ENCODE measurements at places on chromosomes 2 and 18.

- DNase-seq = no peak
Measured at GRCh38 chr2:203535784-203536585, 884 bp upstream of the RAPH1 start.

- DNase-seq = no peak
Measured at GRCh38 chr18:22556222-22557167, 138.8 kb upstream of the CTAGE1 start.

GRCh38 chr2:223019390-223019930, 32.5 kb upstream of the KCNE4 start:
- no peak for DNase-seq

- no peak for DNase-seq
Measured at GRCh38 chr2:46394649-46395510, 84.5 kb upstream of the TMEM247 start.

- DNase-seq = no peak
Measured at GRCh38 chr2:193331676-193332075, 1136.9 kb upstream of the TMEFF2 start.

GRCh38 chr2:85628658-85629057, 12.7 kb downstream of the USP39 start:
- DNase-seq = no peak

- DNase-seq = no peak
Measured at GRCh38 chr2:24588294-24588693, 97.2 kb downstream of the NCOA1 start.

DNA sequence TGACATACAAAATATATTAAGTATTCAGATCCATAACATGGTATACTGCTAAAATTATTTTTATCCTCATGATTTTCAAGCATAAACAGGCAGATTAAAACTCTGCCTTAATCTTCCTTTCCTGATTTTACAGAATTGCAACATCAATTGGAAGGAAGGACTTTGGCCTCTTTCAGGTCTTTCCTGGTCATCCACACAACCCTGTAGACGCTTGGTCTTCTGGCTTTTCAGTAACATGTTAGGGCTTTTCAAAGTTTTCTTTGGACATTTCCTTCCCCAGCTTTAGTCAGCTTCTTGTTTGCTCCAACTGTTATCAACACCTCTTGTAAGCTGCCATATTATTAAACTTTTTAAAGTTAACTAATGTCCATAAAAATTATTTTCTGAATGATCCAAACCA, 1364.9 kb upstream of the NRXN1 start:
- DNase-seq = no peak

GRCh38 chr2:45664635-45665261, 13.3 kb downstream of the PRKCE start:
- DNase-seq = no peak

DNA sequence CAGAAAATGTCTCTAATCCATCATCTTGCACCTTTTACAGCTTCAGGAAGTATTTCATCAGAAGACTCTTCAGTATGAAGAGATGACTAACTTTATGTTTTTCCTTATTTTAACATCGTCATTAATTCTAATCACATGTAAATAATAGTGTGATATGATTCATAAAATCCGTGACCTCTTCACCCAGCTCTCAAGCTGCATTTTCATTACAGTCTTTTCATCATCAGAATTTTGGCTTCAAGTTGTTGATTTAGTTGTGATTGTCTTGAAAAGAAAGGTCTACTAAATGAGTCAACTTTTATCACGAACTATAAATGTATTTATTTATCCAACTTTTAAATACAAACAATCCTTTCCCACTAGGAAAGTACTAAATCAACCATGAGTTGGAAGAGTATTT, 410.3 kb downstream of the LRP1B start:
- DNase-seq = no peak

DNA sequence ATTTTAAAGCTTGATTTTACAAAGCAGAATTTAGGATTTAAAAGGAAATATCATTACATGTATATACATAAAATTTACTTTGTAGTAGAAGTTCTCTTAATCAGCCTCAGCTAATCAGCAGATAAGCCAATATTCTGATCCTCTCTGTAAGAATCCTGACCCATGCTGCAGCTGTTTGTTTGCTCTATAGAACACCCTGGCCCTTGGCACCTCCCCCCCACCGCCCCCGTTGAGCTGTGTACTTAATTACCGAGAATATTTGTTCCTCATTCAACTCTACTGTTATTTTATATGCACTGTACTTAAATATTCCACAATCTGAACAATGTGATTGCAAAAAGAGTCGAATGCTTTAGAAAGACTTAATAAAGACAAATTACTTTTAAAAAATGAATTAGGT, 98.0 kb downstream of the EVA1A start:
- no peak for DNase-seq

- no peak for DNase-seq
Measured at GRCh38 chr18:64248836-64249235, 99.9 kb upstream of the LINC00305 start.

DNA sequence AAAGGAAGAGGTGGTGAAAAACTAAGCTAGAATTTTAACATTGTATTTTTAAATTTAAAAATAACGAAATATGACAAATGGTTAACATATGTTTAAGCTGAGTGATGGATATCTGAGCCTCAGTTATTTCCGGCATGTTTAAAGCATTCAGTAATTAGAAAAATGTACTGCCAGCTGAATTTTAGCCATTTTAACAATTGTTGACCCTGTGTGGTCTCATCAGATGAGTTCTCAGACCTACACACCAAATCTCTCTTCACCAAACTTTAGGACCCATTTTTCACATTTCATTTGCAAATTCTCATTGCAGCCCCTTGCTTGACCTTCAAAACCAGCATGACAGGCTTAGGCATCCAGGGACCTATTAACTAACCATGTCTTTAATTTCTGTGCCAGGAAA, 91.5 kb upstream of the RGPD4 start:
- DNase-seq = no peak

GRCh38 chr2:151971301-151972051, 127.4 kb downstream of the CACNB4 start:
- DNase-seq = no peak

GRCh38 chr18:28689588-28689987, 512.7 kb upstream of the CDH2 start:
- no peak for DNase-seq

DNA sequence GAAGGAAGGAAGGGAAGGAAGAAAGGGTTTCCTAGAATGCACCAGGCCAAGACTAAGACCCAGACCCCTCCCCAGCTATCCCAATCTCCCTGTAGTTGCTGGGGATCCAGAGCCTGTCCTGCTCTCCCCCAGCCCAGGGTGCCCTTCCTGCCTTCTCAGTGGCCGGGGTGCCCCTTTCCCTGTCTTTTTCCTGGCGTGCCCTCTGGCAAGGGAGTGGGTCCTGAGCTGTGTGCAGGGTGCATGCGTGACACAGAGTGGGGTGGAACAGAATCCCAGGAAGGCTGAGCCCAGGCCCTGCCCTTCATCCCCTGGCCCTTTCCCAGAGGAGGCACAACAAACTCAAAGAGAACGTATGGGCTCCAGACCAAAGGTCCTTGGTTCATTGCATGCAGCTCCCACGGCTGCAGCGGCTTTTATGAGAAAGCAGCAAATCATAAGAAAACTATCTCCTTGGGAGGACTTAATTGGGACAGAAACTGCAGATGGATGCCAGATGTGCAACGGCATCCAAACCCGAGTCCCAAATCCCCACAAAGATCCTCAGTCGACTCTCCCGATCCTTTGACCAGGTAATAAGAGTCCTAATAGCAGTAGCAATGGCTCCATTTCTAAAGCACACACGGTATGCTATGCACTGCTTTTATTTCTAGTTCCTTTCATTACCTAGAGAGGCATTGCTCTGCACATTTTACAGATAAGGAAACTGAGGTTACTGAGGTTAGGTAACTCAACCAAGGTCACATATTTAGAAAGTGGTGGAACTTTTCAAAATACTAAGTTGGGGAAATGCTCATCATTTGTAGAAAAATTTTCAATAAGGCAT, 12.7 kb upstream of the ARID5A start:
- DNase-seq = no peak

GRCh38 chr2:84338069-84338468, 121.0 kb downstream of the SUCLG1 start:
- no peak for DNase-seq

GRCh38 chr18:55370936-55371335, 217.1 kb downstream of the TCF4 start:
- no peak for DNase-seq

DNA sequence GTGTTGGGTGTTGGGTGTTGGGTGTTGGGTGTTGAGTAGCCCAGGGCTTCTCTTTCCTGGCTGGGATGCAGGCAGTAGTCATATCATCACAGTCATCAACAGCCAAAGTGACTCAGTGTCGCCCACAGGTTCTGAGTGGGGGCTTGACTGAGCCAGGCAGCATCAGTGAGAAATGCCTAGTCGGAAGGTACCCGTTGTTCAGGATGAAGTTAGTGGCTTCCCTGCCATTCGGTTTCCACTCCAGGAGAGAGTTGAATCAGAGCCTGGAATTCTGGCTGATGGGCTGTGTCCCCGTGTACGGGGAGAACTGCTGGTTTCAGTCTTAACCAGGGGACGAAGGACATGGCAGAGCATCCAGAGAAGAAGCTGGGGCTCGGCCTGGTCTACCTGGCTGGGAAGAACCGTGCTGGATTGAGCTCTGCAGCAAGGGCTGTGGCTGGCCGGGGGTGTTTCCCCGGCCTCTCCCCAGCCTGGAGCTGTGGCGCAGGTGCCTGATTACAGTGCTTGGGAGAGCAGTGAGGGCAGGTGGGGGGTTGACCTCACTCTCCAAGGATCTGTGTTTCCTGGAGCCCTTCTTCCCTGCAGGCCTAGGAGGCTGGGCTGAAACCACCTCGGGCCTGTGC, 49.4 kb downstream of the AGAP1 start:
- DNase-seq = no peak

GRCh38 chr2:203533676-203534591, 1.2 kb downstream of the RAPH1 start:
- no peak for DNase-seq

GRCh38 chr2:39736640-39737039, 42.4 kb downstream of the THUMPD2 start:
- no peak for DNase-seq

GRCh38 chr18:23380001-23380550, 73.0 kb upstream of the RIOK3 start:
- no peak for DNase-seq

GRCh38 chr18:12657684-12658425, at the start of gene SPIRE1:
Gene SPIRE1, minus strand, starts transcription at chr18:12658107. Its CDS starts 241 bp downstream, at chr18:12657866.
- DNase-seq = peak; percentile 28

DNA sequence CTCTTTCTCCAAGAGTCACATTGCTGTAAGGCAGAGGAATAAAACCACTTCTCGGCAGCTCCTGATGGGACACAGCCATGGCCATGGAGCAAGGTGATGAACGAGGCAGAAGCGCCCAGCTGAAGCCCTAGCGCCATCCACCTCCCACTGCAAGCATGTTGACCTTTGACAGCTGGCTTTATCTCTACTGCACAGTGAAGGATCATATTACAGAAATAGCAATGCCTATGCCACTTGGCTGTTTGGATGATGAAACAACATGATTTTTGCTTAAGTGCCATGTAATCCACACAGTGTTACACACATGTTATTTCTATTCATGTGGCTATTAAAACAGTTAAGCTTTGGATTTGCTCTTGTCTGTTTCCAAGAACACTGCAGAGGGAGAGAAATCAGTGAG, 167.7 kb downstream of the VAPA start:
- no peak for DNase-seq

DNA sequence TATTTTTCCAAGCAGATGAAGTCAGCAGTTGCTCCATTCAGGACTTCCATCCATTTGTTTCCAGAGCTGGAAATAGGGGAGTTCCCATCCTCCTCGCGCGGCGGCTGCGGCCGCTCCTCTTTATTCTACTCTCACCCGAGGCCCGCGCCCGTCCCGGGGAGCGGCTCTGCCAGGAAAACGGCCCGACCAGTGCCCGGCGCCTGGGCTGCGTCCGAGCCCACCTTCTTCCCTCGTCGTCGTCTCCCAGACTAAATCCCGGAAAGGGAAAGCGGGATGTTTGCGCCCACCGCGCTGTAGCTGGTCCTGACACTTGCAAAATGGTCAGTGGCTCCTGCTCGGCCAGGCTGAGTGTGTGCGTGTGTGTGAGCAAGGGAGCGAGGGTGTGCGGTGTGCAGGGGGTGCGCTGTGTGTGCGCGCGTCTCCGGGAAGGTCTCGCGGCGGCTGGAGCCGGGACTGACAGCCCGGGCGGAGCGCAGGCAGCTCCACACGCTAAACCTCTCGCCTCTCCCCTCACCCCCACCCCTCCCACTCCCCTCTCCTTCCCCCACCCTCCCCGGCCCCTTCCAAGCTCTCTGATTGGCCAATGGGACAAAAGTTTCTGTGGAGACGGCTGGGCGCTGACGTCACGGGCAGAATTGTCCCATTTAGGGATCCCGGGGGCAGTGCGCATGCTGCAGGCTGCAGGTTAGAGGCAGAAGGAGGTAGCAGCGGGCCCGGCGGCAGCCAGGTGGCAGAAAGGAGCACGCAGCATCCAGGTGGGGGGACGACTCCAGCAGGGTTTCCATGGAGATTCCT, at the start of gene NOL4:
Gene NOL4, minus strand, starts transcription at position 491 of the 795 bp plus-strand sequence. CDS start 1,660 bp downstream, outside the sequence.
- no peak for DNase-seq

DNA sequence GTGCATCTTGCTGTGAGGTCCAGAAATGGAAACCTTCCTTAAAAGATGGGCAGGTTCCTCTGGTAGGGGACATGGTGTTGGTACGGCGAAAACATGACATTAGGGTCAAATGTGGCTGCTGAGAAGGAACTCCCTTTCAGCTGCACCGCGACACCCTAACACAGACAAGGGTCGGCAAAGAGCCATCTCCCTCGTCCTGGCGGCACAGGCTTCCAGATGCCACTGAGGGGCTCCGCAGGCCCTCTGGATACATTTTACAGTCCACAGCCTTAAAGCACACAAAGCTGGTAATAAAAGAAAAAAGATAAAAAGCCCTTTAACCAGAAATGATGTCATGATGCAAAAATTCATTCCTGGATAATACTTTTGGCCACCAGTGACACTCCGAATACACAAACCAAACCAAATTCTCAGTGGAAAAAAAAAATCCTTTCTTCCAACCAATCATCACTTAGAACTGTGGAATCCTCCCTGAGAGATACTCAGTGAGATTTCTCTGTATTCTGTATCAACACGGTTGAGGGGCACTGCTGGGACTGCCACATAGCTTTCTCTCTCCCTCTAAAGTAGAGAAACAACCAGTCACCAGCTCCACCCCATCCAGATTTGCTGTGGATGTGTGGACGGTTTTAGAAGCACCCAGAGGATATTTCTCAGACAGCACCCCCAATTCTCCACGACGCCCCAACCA, 174.8 kb downstream of the HDAC4 start:
- DNase-seq = no peak

DNA sequence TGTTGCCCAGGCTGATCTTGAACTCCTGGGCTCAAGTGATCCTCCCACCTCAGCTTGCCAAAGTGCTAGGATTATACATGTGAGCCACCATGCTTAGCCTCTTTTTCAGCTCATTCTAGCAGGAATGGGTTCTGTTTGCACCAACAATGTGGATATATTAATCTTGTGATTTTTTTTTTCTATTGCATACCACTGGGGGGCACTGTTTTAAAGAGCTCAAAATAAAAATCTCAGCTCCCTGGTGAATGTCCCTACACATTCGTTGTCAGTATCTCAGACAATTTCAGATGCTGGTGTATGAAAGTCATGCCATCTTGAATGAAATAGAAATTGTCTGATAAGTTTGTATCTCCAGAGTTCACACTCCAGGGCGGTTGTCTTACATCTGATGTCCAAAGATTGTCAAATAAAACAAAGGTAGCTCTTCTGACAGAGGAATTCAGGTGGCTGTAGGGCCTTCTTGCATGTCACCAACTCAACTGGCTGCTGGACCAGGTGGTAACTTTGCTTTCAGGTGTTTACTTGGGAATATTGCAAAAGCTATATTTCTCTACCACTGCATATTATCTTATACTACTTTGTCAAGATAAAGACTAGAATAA, 3.1 kb upstream of the MATN3 start:
- no peak for DNase-seq

- no peak for DNase-seq
Measured at GRCh38 chr2:136126421-136126926, 8.5 kb upstream of the CXCR4 start.

Data from CD4-positive, alpha-beta T cell treated with Interferon gamma for 1 hour (primary cell).